ENCODE measurements at places on chromosomes 3 and 15.

GRCh38 chr3:195075941-195076875 lies 194.8 kb downstream of the XXYLT1 start:
- DNase-seq, result no peak

DNA sequence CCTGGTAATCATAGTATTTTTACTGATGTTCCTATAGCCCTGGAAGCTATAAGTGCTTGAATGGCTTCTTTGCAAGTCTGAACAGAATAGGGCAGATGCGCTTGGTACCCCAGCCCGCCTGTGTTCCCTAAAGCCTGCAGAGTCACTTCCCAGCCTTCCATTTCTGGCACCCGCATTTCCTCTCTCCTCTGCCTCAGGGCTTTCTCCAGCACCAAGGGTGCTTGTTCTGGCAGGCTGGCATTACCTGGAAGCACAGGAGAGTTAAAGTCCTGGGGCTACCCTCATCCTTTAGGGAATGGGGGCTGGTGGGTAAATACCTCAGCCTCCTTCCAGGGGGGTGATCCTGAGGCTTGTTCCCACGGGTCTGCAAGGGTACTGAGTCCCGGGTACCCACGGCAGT lies 7.4 kb upstream of the CHRNA3 start:
- no peak for DNase-seq

GRCh38 chr15:83815506-83815905 lies 161.6 kb downstream of the ADAMTSL3 start:
- no peak for DNase-seq

GRCh38 chr3:82978368-82978767 lies 1216.9 kb upstream of the GBE1 start:
- DNase-seq, result no peak

- no peak for DNase-seq
Measured at GRCh38 chr3:143753006-143753405, 95.3 kb downstream of the SLC9A9 start.

GRCh38 chr15:62482785-62483429 lies 317.8 kb upstream of the C2CD4B start:
- no peak for DNase-seq

DNA sequence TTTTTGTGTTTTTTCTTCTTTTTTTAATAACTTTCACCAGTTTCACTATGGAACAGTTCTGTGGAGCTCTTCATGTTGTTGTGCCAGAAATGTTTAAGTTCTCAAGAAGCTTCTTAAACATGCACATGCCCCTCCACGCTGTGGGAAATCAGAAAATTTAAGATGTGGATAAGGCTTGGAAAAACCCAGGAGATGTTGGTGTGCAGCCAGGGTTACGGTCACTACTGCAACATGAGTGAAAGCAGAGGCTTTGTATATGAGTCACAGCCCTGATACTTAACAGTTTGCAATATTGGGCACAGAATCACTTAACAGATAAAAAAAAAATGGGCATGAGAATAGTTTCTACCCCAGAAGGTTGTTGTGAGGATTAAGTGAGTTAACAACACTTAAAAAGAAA lies 399.9 kb downstream of the LRTM1 start:
- no peak for DNase-seq

DNA sequence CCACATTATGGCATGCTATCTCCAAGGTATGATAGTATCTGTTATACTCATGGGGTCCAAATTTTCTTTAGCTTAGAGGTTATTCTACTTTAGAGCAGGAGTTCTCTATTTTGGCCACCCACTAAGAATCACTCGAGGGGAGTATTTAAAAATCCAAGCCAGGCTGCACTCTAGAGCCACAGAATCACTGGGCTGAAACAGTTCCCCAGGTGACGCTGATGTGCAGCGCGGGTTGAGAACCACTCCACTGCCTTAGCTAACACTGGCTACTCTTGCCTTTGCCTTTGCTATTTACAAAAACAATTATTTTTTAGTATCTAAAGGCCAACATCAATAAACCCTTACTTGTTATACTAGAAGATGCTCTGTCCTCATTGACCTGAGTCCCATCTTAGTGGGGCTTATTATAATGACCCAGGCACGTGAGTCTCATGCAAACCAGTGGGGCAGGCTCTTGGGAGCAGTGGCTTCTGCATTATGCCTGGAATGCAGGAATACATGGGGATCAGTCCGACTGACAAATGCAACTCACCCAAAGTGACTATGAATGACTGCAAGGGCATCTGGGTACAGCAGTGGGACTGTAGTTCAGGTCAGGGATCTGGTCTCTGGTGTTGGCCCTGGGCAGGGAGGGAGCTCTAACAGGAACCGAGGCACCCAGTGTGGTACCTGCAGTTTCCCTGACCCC lies 21.7 kb upstream of the CGNL1 start:
- DNase-seq, result no peak

DNA sequence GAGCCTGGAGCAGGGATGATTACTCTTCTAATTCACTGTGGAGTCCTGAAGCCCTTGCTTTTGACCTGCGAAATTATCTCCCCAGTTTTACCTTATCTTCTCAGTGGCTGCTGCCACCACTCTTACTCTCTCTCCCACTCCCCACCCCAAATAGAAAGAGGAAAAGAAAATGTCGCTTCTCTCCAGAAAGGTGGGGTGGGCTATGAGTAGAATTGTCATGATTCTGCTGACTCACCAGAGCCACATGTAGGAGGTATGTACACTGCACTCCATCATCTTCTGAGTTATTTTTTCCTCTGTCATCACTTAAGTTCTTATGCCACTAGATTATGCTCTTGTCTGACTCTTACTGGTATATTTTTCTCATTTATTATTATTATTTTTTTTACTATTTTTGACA lies 43.9 kb upstream of the TMEM158 start:
- DNase-seq, result no peak
